ENCODE measurements at places on chromosomes 1 and 21. TPM values are rescaled to one million over a fixed set of nuclear protein-coding genes. Genes with fewer than 3 reads are reported as not detected.

GRCh38 chr1:214739621-214740238 lies 136.7 kb downstream of the CENPF start:
- DNase-seq, result no peak

DNA sequence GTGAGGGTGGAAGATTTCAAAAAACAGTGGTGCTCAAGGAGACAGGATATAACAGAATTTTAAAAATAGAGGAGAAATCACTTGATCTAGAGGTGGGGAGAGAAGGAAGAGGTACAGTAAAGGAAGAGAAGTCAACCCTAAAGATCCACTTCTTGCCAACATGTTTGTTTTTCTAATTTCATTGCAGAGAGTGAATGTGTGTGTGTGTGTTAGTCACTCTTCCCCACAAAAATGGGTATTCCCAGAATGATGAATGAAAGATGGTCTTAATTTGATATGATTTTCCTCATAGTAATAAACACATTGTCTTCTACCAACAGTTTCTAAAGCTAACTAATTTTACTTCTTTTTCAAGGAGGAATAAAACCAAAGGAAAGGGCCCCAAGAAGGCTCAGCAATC lies 74.2 kb upstream of the NGF start:
- no peak for DNase-seq

DNA sequence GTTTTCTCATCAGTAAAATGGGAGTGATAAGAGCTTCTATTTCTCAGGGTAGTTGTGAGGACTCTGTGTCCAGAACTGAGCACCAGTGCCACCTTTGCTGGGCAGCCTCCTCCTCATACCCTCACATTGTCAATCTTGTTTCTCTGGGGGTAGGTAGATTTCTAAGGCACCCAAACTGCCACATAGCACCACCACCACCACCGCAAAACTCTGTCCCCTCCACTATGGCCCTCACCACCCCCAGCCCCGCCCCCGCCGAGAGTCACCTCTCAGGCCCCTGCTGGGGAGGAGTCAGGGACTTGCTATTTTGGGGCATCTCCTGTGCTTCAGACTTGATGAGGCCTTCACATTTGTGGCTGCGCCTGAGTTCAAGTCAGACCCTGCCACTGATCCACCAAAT lies 549.2 kb downstream of the PTPRU start:
- no peak for DNase-seq

DNA sequence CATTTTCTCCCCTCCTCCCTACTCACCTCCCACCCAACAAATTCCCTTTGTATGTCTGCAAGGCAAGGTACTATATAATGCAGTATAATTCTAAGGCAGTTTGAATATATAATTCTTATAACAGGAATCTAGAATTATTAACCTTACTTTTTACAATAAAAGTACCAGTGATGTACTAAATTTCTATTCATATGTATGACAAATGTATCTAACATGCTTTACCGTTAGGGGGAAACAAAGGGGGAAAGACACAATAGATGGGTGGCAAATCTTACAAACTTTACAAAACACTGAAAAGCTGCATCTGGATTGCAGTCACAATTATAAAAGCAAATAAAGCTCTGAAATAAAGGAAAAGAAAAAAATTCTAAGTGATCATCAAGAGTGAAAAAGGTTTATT lies 2.3 kb downstream of the PIK3R3 start:
- DNase-seq, result no peak

DNA sequence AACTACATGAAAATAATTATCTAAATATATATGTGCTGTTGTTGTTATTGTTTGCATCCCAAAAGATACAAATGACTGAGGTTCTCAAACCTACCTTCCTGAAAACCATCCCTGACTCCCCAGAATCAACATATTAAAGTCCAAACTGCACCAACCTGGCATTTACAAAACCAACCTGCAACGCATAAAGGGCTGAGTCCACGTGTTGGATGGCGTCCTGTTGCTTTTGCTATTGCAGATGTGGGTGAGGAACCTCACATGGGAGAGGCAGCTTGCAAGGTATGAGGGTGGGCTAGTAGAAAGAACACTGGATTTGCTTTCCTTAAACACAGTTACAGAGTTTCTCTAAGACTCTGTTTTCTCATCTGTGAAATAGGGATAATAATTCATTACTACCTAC lies 1.5 kb upstream of the C8B start:
- no peak for DNase-seq

GRCh38 chr1:57603696-57604095 lies 179.8 kb upstream of the DAB1 start:
- DNase-seq, result no peak

DNA sequence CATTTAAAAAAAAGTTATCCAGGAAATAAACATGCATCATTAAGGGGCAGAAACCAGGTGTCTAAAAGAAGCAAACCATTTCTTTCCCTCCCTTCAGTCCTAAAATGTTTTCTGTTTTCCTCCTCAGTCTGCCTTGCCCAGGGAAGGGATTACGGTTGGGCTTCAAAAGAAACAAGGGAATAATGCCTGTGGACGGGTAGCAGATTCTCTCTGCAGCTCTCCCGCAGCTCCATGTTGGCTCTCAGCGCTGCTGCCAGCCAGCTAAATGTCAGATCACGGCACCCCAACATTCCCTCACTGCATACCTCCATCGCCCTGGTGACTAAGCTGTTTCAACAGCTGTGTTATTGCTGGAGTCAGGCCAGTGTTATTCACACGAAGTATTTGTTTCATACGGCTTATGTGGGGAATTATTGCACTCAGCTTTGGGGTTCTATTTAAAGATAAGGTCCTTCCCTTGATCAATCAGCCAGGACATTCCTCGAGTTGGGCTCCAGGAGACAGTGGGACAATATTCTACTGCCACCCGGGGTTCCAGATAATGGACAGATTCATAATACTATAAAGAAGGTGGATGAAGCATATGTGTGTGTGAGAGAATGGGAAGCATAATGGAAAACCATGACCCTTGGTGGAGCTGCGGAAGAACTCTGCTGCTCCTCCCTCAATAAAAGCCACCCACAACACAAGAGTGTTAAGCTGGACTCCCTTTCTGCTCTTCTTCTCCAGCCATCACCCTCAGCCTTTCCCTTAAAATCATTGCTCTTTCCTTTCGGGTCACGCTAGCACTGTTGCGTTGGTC lies 58.2 kb downstream of the WLS start:
- DNase-seq, result no peak

DNA sequence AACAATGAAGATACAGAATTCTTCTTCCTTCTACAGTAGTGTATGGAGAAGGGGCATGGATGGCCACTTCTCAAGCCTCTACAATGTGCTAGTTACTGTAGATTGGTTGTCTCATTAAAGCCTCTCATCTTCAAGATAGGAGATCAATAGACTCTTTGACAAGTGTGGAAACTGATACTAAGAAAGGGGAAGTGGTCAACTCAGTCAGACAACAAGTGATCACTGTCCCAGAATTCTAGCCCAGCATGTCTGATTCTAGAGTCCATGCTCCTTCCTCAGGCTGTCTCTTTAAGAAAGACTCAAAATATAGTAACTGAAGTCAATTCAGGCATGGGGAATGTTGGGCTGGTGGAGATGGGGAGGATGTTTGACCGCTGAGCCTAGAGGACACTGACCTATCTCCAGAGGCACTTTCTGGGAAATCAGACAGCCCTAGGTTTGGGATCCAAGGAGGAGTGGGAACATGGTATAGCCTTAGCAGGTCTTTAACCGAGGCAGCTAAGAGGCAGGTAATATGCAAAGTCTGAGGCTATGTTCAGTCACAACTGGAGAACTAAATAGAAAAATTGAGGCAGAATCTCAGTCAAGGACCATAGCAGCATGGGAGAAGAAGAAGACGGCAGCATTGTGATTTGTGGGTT lies 39.3 kb upstream of the EYA3 start:
- no peak for DNase-seq

GRCh38 chr1:20578721-20579395 lies 10.0 kb upstream of the CDA start:
- no peak for DNase-seq

DNA sequence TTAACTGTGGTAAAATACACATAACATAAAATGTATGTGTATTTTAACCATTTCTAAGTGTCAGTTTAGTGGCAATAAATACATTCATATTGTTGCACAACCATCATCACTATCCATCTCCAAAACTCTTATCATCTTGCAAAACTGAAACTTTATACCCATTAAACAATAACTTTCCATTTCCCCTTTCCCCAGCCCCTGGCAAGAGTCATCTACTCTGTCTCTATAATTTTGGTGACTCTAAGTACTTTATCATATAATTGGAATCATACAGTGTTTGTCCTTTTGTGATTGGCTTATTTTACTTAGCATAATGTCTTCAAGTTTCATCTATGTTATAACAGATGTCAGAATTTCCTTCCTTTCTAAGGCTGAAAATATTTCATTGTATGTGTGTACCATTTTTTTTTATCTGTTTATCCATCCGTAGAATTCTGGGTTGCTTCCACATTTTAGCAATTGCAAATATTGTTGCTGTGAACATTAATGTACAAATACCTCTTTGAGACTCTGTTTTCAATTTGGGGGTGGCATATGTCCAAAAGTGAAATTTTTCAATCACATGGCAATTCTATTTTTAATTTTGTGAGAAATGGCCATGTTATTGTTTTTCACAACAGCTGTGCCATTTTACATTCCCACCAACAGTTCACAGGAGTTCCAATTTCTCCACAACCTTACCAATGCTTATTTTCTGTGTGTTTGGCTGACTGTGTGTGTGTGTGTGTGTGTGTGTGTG lies 153.9 kb upstream of the GORAB start:
- no peak for DNase-seq

GRCh38 chr1:35443768-35444518 lies 113.3 kb downstream of the KIAA0319L start:
- DNase-seq, result no peak

DNA sequence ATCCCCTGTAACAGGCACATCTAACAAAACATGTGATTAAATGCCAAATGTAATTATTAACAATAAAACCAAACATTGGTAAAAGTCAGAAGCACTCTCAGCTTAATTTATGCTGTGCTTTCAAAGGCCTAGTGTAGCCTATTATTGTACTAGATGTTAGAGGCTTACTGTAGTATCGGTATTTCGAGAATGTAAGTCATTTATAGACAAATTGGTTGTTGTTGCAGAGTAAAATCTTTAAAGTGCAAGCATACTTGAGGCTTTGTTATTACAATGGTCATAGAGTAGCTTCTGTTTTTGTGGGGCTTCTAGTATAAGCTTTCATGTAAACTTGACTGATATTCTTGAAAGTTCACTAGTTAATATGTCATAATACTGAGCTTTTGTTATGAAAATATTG lies 965.8 kb downstream of the PLA2G4A start:
- DNase-seq, result no peak

DNA sequence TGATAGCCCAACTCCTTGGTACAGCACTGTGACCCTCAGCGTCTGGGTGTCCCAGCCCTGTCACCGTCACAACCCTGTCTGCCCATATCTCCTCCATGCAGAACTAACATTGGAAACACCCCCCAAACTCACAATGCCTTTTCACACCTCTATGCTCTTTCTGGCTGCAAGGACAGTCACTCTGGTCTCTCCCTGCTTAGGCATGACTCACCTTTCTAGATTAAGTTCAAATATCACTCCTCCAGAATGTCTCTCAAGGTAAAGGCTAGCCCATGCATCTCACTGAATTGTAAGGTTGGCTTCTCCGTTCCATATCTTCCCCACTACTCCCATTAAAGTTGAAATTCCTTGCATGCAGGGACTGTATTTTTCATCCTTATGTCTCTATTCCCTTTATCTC lies 17.0 kb upstream of the CAPN8 start:
- DNase-seq, result no peak

- no peak for DNase-seq
Measured at GRCh38 chr1:177077734-177078499, 86.6 kb downstream of the ASTN1 start.

DNA sequence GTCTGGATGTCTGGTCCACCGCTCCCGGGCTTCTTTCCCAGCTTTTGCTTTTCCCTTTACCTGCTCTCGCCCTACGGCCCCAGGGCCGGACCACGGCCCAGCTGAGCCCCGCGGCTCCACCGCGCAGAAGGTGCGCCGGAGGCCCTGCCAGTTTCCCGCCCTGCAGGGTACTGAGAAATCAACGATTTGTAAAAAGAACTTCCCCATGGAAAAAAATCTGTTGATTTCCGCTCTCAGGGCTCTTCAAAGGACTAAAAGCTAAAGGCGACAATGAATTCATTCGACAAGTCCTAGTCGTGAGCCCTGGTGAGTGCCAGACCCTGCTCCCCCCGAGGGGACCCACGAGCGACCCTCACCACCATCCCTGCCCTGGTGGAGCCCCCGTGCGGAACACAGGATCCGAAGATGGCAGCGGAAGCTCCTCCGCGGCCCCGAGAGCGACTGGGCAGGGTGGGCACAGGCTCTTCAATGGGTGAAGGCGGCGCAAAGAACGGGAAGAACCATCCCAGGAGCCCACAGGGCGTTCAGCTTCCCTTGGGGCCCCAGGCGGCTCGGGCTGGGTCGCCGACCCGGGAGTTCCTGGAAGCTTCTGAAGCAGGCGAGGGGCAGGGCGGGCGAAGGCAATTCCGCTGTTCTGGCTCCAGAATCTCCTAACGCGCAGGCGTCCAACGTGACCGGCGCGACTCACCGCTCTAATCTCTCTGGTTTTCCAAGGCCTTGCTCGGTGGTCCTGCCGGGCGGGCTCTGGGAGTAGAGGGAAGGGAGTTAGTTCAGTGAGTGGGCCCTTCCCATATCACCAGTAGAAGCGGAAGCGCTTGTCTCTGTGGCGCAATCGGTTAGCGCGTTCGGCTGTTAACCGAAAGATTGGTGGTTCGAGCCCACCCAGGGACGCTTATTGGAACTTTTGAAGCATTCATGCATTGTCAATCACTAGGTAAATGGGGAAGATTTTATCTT lies 6.6 kb upstream of the RNU1-2 start:
- peak; percentile 62 for DNase-seq

GRCh38 chr21:45040739-45041138 lies 33.6 kb upstream of the ADARB1 start:
- DNase-seq, result no peak

DNA sequence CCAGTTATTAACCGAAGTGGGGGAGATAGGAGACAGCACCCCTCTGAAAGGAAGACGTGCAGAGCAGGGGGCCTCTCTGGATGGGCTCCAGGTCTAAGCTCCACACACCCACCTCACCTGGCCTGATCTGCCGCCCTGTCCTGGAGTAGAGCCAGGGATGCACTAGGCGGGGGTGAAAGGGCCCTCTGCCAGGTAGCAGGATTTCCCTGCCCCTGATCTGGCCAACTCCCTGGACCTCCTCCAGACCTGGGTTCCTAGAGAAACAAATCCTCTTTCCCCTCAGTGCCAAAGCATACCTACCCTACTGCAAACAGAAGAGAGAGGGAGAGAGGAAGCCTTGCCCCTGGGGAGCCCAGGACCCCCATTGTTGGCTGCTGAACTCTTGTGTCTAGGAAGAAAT lies 2.0 kb downstream of the CRABP2 start:
- DNase-seq, result no peak

- DNase-seq, result no peak
Measured at GRCh38 chr1:202143011-202143767, 1.3 kb downstream of the ARL8A start.

GRCh38 chr1:184785529-184785928 lies 30.9 kb upstream of the EDEM3 start:
- no peak for DNase-seq

- no peak for DNase-seq
Measured at GRCh38 chr1:219940707-219941106, 12.3 kb upstream of the SLC30A10 start.

Gene IQCC
- 0.60 TPM for total RNA-seq

Gene USH2A
- not detected for total RNA-seq

Gene KPRP
- total RNA-seq, result not detected
